ENCODE measurements at places on chromosomes 5 and 9. TPM values are rescaled to one million over a fixed set of nuclear protein-coding genes. Genes with fewer than 3 reads are reported as not detected.

GRCh38 chr5:168047669-168048111 is 243.8 kb upstream of the WWC1 start:
- H3K27me3 ChIP-seq: no peaks in the 10 kb centered on the region
- H3K36me3 ChIP-seq: no peaks in the 10 kb centered on the region
- no peak for DNase-seq
- no peak overlapping the region for H3K27ac ChIP-seq
- no peaks in the 10 kb centered on the region for H3K4me1 ChIP-seq

- H3K27ac ChIP-seq: no peak overlapping the region
- DNase-seq: no peak
- H3K36me3 ChIP-seq: no peaks in the 10 kb centered on the region
- no peaks in the 10 kb centered on the region for H3K27me3 ChIP-seq
- peaks cover 16% of the 10 kb centered on the region for H3K4me1 ChIP-seq
These were observed 386.3 kb downstream of the ENC1 start for GRCh38 chr5:74254257-74254656.

GABRA6 gene
- total RNA-seq: not detected

- peaks cover 9% of the 10 kb centered on the region for H3K4me1 ChIP-seq
- no peaks in the 10 kb centered on the region for H3K27me3 ChIP-seq
- no peak overlapping the region for H3K27ac ChIP-seq
- no peaks in the 10 kb centered on the region for H3K36me3 ChIP-seq
These were observed 12.0 kb upstream of the TOR2A start for GRCh38 chr9:127746959-127747569.

- peak overlapping the region; percentile 18 for H3K27ac ChIP-seq
- H3K36me3 ChIP-seq: no peaks in the 10 kb centered on the region
- peak; percentile 80 for DNase-seq
- H3K4me1 ChIP-seq: peaks cover 49% of the 10 kb centered on the region
- no peak overlapping the region for H3K4me3 ChIP-seq
These were observed 306.6 kb upstream of the DMRT1 start for GRCh38 chr9:534886-535285.

All from body of pancreas (tissue), 4 donors.